ENCODE measurements at places on chromosomes 3 and 15.

- DNase-seq = no peak
These were observed 367.2 kb downstream of the CNTN4 start for GRCh38 chr3:2465842-2466241.

GRCh38 chr3:48661501-48662144 lies 1.1 kb downstream of the CELSR3 start:
- peak; percentile 46 for DNase-seq

GRCh38 chr15:56207711-56208110 lies 36.0 kb downstream of the RFX7 start:
- DNase-seq = no peak

DNA sequence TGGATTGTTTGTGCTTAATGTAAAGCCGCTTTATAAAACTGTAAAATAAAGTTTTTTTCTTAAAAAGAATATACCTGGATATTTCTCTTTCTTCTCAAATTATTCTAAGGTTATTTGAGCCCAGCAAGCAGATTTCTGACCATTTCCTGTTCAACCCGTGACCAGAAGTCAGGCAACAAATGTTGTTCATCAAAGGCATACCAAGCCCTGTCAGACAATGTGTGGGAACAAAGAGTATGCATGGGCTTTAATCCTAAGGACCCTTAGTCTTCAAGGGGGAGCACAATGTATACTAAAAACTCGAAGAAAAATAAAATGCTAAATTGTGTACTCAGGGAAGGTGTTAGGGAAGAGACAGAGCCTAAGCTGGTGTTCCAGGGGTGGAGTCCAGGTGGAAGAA lies 26.6 kb upstream of the PAQR5 start:
- DNase-seq = no peak

- no peak for DNase-seq
These were observed 24.0 kb upstream of the SPTSSB start for GRCh38 chr3:161395115-161396012.

- no peak for DNase-seq
These were observed 2.6 kb downstream of the TNIK start for GRCh38 chr3:171457607-171458061.

- no peak for DNase-seq
These were observed 1.7 kb downstream of the SHOX2 start for GRCh38 chr3:158104431-158104921.

GRCh38 chr3:167032267-167032876 lies 347.7 kb downstream of the ZBBX start:
- peak; percentile 4 for DNase-seq

- DNase-seq = no peak
These were observed 164.3 kb upstream of the VEPH1 start for GRCh38 chr3:157667493-157667892.

- no peak for DNase-seq
These were observed 918.4 kb downstream of the NAALADL2 start for GRCh38 chr3:175777495-175777894.

DNA sequence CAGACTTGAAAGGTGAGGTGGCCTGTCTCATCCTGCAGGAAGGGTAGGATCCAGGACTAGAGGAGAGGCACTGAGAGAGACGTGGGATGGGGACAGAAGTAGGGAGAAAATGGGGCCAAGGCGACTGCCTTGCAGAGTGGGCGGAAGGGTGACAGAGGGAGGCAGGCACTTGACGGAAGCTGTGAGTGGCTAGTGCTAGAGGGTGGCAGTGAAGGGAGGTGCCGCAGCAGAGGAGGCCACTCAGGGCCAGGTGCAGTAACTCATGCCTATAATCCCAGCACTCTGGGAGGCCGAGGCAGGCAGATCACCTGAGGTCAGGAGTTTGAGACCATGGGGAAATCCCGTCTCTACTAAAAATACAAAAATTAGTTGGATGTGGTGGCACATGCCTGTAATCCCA lies 7.3 kb downstream of the CCDC33 start:
- no peak for DNase-seq

GRCh38 chr15:70132139-70132538 lies 34.4 kb upstream of the TLE3 start:
- no peak for DNase-seq

DNA sequence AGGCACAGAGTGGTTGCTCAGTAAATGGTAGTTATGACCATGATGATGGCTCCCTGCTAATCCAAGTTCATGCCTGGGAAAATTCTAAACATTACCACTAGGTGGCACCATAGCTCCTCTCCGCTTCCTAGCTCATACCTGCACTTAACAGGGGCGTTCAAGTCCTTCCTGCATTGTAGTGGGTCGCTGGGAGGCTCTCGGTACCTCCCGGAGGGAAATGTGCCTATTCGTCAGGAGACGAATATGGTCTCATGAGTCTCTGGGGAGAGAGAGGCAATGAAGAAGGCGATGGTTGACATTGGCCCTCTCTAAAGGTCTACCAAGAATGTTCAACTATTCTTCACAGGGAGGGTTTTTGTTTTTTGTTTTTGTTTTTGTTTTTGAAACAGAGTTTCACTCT lies 10.9 kb downstream of the MESP1 start:
- DNase-seq = peak; percentile 77

GRCh38 chr3:144553301-144553700 lies 581.7 kb downstream of the DIPK2A start:
- no peak for DNase-seq

- no peak for DNase-seq
These were observed 53.1 kb upstream of the GNB4 start for GRCh38 chr3:179504371-179504770.

GRCh38 chr15:58556028-58556361 lies 124.2 kb downstream of the LIPC start:
- DNase-seq = no peak

DNA sequence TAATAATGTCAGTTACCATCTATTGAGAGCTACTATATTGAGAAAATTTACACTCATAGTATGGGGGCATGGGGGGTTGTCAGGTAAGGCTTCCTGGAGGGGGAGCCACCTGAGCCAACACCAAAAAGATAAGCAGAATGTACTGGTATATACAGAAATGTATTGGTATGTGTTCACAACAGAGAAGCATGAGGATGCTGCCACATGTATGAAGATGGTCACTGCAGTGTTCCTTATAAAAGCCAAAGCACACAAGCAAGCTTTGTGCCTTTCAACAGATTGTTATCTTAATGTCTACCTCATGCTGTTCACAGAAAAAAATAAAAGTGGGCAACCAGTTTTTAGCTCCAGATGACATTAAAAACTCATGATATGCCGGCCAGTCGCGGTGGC lies 149.0 kb downstream of the MAGI1 start:
- DNase-seq = no peak

- peak; percentile 84 for DNase-seq
These were observed 109.9 kb upstream of the RAP2B start for GRCh38 chr3:153052096-153052460.

- DNase-seq = no peak
These were observed 155.9 kb upstream of the CNTN4 start for GRCh38 chr3:1942781-1943180.

DNA sequence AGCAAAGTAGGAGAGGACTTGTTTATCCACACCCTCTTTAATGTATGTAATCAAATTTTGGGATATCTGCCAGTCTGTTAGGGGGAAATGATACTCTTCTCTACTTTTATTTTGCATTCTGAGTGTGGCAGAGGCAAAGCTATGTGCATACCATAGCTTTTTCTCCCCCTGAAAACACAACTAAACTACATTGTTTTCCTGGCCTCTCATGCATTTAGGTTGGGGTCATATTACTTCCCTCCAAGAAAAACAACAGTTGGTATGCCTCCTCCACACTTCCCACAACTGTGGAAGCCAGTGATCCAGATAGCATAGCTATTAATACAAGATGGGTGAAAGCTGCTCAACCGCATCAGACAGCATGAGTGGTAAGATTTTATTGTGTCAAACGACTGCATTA lies 6.9 kb downstream of the RPL15 start:
- peak; percentile 50 for DNase-seq

GRCh38 chr3:171842864-171843518 lies at the start of gene TMEM212:
TMEM212 (plus strand) TSS chr3:171843349; CDS start chr3:171843384, 35 bp downstream.
- peak; percentile 30 for DNase-seq

- peak; percentile 43 for DNase-seq
These were observed 6.3 kb downstream of the ADGRG7 start for GRCh38 chr3:100615684-100616083.

GRCh38 chr15:59550956-59551355 lies 60.6 kb upstream of the GCNT3 start:
- no peak for DNase-seq

DNA sequence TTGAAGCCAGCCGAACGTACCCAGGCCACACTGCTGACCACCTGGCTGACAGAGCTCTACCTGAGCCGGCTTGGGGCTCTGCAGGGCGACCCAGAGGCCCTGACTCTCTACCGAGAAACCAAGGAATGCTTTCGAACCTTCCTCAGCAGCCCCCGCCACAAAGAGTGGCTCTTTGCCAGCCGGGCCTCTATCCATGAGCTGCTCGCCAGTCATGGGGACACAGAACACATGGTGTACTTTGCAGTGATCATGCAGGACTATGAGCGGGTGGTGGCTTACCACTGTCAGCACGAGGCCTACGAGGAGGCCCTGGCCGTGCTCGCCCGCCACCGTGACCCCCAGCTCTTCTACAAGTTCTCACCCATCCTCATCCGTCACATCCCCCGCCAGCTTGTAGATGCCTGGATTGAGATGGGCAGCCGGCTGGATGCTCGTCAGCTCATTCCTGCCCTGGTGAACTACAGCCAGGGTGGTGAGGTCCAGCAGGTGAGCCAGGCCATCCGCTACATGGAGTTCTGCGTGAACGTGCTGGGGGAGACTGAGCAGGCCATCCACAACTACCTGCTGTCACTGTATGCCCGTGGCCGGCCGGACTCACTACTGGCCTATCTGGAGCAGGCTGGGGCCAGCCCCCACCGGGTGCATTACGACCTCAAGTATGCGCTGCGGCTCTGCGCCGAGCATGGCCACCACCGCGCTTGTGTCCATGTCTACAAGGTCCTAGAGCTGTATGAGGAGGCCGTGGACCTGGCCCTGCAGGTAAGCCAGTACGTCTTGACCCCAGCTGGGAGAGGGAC lies 6.2 kb downstream of the VPS18 start:
- no peak for DNase-seq

DNA sequence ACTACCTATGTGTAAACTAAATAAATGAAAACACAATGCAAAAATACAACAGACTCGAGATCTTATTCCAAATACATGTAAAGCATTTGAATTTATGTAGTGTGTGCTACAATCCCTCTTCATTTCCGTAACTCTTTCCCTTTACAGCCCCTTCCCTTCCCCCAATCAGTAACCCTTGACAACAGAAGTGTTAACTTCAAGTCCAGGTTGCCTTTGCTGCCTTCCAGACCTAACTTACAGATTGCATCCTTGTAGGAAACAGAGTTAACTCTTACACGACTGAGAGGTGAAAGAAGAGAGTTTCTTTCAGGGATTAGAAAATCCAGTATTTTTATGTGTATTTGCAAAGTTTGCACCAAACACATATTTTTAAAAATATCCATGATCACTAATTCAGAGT lies 1.4 kb upstream of the ROBO1 start:
- no peak for DNase-seq

- DNase-seq = no peak
These were observed 74.1 kb downstream of the TRAK1 start for GRCh38 chr3:42165211-42165610.

DNA sequence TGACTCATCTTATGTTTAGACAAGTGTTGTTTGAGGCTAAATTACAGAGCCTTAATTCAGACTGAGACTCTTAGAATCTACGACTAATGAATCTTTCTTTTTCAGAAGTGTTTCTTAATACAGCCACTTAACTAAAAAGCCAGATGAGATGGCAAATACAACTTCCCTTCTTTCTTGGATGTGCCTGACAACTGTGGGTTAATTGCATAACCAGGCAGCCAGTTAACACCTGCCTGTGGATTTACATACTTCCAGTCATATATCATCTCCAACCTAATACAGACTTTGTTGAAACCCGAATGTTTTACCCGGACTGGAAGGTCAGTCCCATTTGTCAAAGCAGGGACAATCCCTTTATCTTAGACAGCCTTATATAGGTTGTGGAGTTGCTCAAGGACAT lies 297.6 kb downstream of the VPS13C start:
- no peak for DNase-seq

GRCh38 chr3:109050591-109051167 lies 67.3 kb downstream of the MORC1 start:
- peak; percentile 28 for DNase-seq

- peak; percentile 21 for DNase-seq
These were observed 91.6 kb downstream of the RASA2 start for GRCh38 chr3:141578202-141578973.

- DNase-seq = no peak
These were observed 10.2 kb upstream of the DLL4 start for GRCh38 chr15:40918799-40919392.

GRCh38 chr3:45011756-45012508 lies 14.2 kb upstream of the CLEC3B start:
- DNase-seq = peak; percentile 98

GRCh38 chr15:45200799-45201556 lies 13.2 kb upstream of the SHF start:
- peak; percentile 85 for DNase-seq

DNA sequence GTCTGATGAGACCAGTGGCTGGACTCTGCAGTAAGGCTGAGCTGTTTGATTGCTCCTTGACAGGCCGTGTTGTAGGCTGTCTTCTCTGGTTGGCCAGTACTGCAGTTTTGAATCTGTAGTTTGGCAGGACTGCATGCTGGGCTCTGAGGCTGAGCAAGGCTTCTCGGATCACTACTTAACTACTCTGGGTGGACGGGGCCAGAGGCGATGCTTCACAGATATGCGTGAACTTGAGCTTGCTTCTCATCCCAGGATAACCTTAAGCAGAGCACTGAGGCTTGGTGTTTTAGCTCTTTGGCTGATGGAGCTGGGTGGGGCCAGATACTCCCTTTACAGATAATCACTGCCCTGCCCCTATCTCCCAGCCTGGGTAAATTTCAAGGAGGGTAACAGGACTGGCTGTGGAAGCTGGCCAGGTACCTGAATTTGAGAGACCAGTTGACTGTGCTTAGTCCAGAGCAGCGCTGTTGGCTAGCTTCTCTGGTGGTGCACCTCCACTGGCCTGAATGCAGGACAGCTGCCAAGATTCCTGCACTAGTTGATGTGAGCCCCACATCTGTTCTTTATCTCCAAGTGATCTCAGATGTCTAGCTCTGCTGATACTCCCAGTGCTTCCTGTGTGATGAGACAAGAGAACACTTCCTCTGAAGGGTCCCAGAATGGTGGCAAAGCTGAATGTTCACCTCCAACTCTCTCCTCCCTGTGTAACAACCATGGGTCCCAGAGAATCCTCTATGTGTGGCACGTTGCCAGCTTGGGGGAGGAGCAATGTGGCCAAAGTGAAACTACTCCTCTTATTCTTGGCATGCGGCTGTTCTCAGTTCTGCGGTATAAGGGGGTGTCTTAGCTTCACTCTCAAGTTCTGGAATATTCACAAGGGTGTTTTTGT lies 37.9 kb downstream of the RPL39L start:
- peak; percentile 72 for DNase-seq

GRCh38 chr3:69219101-69219708 lies 96.8 kb upstream of the LMOD3 start:
- DNase-seq = peak; percentile 16
